ENCODE measurements at places on chromosomes 7 and 10.

GRCh38 chr10:35498693-35499092 lies 106.4 kb upstream of the GJD4 start:
- no peak for DNase-seq

DNA sequence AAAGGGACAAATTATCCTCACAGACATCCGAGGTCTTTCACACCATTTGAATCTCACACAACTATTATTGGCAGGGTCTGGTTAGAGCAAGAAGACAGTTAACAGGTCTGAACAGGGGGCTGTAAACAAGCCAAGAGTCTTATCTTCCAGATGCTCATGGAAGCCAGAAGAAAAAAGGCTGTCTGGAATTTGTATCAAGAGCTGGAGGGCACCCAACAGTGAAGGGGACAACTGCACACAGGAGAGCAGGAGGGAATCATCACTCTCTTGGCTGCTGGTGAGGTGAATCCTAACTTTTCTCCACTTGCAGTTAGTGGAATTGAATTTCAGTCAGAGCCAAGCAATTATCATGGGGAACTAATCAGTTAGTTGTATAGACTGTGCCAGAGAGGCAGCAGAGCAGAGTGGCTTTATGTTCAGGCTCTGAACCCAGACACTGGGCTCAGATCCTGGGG lies 880.2 kb upstream of the AUTS2 start:
- no peak for DNase-seq

DNA sequence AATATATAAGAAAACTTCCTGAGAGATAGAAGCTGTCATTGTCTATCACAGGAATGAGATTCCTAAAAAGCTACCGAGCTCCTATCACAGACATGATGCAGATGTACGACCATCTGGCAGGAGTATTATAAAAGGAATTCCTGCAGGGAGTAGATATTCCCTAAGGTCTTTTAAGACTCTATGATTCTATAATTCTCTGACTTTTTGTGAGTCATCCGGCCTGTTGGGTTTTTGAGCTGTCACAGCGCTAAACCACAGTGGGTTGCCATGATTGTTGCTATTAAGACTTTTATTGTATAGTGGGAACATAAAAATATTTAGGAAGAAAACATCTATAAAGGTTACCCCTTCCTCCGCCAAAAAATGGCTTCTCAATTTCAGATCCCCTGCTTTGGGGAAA lies 223.4 kb downstream of the BMPER start:
- no peak for DNase-seq

GRCh38 chr10:103049237-103049636 lies 131.1 kb downstream of the CNNM2 start:
- no peak for DNase-seq

- no peak for DNase-seq
Observed at GRCh38 chr10:75431180-75432111, at the start of gene LRMDA. LRMDA (plus strand) TSS chr10:75431624.

GRCh38 chr10:99775850-99776249 lies 6.6 kb upstream of the ABCC2 start:
- DNase-seq = peak; percentile 64

DNA sequence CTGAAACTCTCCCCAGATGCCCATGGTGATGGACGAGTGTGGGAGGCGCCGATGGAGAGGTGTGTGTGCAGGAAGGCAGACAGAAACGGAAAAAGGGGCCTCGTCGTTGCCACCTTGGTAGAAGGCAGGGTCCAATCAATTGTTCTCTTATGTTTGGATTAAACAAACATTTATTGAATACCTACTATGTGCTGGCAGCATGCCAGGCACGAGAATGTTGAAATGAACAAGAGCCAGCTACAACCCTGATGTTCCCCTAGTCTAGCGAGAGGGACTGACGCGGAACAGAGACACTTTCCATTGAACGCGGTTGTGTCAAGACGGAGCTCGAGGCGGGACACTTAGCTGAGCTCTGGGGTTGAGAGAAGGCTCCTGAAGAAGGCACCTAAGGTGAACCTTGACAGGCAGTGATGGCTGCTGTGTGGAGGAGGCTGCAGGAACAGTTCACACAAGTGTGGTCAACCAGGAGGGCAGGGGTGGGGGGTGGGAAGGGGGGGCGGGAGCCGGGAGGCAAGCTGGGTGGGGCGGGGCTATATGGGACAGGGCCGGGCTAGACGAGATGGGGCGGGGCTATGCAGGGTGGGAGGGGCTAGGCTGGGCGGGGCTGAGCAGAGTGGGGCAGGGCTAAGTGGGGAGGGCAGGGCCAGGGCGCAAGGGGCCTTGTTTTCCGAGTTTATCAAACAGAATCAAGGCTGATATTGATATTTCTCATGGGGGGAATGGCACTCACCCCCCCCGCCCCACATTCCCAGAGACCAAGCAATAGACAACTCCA lies 181.0 kb downstream of the GATA3 start:
- DNase-seq = no peak

DNA sequence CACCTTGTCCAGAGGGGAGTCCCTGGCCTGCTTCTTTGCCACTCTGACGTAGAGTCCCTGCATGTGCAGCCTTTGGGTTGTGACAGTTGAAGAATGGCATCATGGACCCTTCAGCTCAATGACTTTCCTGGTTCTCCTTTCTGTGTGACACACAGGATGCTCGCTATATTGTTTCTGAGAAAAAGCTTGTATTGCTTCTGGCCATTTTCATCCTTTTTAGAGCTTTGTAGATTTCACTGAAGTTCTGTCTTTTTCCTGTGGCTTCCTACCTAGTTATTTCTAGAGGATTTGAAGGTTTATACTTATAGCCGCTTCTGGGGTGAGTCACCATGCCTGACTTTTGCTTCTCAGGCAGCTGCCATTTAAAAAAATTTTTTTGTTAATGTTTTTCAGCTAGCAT lies 27.0 kb downstream of the SND1 start:
- DNase-seq = no peak

DNA sequence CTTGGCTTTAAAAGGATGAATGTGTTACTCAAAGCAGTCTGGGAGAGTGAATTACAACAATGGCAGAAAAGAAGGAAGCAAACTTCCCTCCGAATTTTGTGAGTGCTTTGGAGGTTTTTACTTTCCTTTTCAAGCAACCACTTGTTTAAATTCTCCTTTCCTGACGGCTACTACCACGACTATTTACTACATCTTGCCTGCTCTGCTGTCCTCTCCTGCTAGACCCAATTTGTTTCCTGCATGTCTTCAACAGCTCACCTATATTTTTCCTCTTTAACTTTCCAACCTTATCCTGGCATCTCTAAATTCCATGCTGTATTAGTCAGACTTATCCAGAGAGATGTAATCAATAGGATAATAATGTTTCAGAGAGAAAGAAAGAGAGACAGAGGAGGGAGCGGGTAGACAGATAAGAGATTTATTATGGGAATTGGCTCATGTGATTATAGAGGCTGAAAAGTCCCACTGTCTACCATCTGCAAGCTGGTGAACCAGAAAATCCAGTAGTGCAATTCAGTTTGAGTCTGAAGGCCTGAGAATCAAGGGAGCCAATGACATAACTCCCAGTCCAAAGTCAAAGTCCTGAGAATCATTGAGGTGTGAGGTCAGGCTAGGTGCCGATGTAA lies 42.8 kb upstream of the SLC13A1 start:
- no peak for DNase-seq

- no peak for DNase-seq
Observed at GRCh38 chr7:135877805-135878204, 99.4 kb downstream of the MTPN start.

DNA sequence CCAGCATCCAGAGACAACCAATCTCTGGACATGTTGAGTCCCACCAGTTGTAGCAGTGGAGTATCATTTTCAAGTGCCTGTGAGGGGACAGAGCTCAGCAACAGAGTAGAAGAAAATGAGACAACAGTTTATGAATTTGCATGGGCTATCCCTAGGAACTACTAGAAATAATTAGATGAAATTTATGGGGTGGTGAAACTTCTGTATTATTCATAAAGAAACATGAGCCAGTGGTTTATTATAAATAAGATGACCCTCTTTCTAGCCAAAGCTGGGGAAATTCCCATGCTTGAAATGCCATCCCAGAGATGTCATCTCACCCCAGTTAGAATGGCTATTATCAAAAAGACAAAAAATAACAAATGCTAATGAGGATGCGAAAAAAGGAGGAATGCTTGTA lies 55.1 kb upstream of the ITGB8 start:
- DNase-seq = no peak

DNA sequence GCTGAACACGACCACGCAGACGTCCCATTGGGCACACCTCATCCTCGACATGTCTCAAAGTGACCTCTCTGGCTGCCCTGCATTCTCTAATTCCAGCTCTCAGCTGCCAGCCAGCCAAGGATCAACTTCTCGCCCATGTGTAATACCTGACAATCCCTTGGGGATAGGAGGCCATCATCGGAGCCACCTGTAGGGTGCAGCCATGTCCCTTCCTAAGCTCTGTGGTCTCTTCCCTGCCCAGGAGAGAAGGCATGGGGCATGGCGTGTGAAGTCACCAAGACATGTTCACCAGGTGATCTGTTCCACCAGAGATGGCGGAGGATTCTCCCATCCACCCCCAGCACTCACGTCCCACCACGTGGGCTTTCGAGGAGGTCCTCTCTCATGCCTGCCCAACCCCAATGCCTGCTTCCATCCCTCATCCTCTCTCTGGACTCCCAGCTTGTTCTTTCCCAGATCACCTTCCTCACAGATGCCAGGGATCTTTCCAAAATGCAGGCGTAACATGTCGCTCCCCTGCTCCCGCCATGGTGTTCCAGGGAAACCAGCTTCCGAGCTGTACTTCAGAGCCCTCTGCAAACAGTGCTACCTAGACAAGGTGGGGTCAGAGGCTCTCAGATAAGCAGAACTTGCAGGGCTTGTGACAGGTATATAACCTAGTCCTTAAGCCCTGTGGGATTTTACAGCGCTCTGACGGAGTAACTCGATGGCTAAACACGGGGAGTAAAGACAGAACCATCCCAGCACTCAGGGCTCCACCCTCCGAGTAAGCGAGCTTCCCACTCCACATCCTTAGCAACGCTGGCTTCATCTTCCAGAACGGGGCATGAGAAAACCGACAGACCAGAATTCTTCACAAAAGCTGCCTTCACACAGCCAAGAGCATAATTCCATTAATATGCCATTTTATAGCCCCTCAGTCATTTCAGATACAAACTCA lies 41.1 kb downstream of the BRI3 start:
- no peak for DNase-seq

- DNase-seq = peak; percentile 19
Observed at GRCh38 chr7:80721883-80722615, 83.6 kb downstream of the CD36 start.

DNA sequence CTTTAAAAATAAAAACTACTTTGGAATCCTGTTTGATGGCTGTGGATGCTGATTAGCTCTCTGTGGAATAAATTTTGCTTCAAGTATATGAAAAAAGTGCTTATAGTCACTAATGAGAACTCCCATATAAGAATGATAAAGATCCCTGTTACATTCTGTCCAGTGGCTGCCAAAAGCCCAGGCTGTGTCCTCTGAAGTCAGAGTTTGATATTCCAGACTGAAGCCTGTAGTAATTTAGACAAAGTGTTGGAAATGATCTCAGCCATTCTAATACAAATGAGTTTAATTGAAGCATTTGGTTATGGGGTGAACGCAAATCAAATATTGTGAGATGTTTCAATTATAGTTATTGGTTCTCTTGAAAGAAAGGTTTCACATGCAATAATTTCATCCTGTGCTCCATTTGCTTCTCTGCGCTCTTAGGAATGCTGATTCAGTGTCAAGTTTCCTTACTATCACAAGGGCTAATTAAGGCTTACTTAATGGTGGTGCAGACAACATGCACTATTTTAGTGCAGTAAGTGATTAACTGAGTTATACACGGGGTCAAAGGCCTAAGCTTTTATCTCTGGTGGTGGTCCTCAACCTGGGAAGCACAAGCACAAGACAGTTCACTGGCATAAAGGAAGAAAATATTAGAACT lies 867.6 kb downstream of the SORCS1 start:
- DNase-seq = no peak

- no peak for DNase-seq
Observed at GRCh38 chr10:89086801-89087521, 96.4 kb downstream of the FAS start.

GRCh38 chr10:7679256-7679655 lies 12.5 kb upstream of the ITIH5 start:
- no peak for DNase-seq

DNA sequence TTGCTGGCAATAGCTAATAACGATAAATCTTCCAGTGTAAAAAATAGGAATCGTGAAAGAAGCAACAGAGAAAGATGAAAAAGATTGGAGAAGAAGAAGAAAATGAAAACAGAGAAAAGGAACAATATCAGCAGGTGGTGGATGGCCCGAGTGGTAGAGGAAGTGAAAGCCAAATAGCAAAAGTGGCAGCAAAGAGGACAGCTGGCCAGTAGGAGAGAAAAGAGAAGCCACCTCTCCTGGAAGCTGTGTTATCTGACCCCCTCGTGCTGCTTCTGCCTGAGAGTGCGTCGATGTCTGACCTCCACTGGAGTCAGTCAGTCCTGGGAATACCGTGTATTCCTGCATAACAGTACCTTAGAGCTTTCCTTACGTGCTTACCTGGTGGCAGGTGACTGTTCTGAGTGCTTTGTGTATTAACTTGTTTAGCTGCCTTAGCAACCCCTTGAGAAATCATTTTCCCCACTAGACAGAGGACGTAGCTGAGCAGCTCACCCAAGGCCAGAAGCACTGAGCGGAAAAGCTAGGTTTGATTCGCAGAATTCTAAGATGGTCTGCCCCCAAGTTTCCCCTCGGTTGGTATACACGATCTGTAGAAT lies 88.3 kb downstream of the CHN2 start:
- DNase-seq = no peak

- peak; percentile 10 for DNase-seq
Observed at GRCh38 chr7:66921396-66921917, 432 bp downstream of the TMEM248 start.

GRCh38 chr10:130489891-130490290 lies 353.7 kb downstream of the GLRX3 start:
- DNase-seq = no peak

- no peak for DNase-seq
Observed at GRCh38 chr10:121914661-121915060, 13.2 kb downstream of the ATE1 start.

GRCh38 chr10:101282947-101283346 lies 53.7 kb upstream of the LBX1 start:
- DNase-seq = no peak

DNA sequence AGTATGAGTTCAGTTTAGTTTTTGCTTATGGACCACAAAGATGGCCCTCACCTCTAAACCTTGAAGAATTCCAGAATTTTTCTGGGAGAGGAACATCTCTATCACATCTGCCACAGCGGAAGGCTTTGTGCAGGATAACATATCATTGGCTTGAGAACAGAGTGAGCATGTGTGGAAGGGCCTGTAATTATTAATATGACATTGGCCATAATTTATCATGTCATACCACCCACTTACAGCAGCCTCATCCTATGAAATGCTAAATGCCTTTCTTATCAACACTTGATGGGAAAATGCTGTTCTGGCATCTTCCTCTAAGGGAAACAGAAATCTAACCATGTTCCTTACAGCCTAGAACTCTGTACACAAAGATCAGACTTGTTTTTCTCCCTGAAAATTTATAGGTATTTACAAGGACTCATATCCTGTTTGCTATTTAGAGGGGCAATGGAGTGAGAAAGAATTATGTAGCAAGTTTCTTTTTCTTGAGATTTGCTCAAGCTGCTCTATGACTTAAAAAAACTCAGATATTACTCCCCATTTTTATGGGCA lies 817.3 kb downstream of the LRMDA start:
- DNase-seq = no peak

Data from HTR-8/SVneo (cell line).